Fibroblast of skin of abdomen (primary cell): ENCODE measurements at places on chromosomes 13 and 19.
A peak's percentile ranks its signal among the peaks of the same experiment; 100 is the strongest.

GRCh38 chr13:60170414-60170813 is 6.7 kb upstream of the DIAPH3 start:
- DNase-seq: no peak

- no peak for DNase-seq
These were observed 75.5 kb upstream of the ADGRE5 start for GRCh38 chr19:14305706-14306105.

GRCh38 chr13:48925001-48925400 is 50.7 kb upstream of the FNDC3A start:
- no peak for DNase-seq

DNA sequence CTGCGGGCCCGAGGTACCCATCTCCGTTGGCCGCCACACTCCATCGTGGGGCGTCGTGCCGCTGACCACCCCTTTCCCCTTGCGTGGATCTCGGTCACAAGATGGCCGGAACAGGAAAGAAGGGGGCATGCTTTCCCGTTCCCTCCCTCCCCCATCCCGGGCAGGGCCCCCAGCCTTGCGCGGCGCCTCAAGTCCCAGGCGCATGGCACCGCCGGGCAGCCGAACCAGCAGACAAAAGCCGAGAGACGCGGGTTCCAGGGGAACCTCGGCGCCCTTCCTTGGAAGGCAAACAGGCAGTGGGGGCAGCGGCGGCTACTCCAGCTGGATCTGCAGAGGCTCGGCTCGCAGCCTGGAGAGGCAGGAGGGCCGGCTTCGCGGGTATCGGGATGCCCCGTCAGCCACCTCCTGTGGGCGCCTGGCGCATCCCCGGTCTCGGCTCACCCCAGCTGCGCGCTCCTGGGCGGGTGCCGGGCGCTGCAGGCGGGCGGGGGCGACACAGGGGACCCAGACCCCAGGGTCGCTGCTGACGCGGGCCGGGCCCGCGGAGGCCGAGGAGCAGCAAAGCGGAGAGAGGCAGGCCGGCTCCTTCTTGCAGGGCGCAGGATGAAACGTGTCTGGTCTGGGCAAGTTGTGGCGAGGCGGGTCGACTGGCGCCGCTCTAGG is 439 bp downstream of the DZIP1 start:
- DNase-seq: peak; percentile 27

- peak; percentile 32 for DNase-seq
These were observed 285.7 kb downstream of the TBC1D4 start for GRCh38 chr13:75196147-75196837.

DNA sequence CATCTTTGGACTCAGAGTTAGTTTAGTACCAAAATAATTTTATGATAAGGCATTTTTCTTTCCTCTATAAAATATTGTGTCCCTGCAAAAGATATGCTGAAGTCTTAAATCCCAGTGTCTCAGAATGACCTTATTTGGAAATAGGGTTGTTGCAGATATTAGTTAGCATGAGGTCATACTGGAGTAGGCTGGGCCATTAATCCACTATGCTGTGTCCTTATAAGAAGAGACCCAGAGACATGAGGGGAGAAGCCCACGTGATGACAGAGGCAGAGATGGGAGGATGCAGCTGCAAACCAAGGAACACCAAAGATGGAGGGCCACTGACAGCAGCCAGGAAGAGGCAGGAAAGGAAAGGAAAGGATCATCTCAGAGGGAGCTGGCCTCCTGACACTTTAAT is 6.4 kb downstream of the POGLUT2 start:
- no peak for DNase-seq

GRCh38 chr13:26707122-26708006 is 53.2 kb downstream of the GPR12 start:
- peak; percentile 26 for DNase-seq

DNA sequence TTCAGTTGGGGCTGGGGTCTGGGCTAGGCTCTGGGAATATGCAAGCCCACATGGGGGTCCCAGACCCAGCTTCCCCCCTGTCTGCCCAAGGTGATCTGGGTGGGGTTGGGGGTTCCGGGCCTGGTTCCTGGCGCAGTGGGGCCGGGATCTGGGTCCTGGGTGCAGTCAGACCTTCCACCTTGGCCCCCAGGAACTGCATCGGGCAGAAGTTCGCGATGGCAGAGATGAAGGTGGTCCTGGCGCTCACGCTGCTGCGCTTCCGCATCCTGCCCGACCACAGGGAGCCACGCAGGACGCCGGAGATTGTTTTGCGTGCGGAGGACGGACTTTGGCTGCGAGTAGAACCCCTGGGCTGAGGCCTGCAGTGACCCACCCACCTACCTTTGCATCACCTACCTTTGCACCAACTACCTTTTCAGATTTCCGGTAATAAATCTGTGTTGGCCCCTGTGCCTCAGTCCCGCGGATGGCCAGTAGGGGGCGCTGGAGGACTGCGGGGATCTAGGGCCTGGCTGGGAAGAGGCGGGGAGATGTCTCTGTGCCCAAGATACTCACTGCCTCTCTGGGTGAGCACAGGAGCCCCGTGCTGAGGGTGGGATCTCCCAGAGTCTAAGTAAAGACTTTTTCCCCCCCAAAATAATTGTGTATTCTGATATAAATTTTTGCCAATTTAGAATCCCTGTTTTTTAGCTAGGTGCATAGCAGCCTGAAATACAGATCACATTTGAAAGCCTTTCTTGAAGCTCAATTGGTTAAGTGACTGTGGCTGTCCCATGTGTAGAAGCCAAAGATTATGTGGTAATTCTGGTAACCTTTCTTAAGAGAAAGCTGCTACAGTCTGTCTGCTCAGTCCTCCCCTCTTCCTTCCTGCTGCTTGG is 11.5 kb upstream of the CYP4F3 start:
- DNase-seq: peak; percentile 28

GRCh38 chr13:111468037-111468959 is 147.9 kb downstream of the TEX29 start:
- no peak for DNase-seq

- DNase-seq: no peak
These were observed 417.1 kb downstream of the OLFM4 start for GRCh38 chr13:53445686-53446085.

- peak; percentile 78 for DNase-seq
These were observed 5.1 kb downstream of the JUNB start for GRCh38 chr19:12796146-12797071.

DNA sequence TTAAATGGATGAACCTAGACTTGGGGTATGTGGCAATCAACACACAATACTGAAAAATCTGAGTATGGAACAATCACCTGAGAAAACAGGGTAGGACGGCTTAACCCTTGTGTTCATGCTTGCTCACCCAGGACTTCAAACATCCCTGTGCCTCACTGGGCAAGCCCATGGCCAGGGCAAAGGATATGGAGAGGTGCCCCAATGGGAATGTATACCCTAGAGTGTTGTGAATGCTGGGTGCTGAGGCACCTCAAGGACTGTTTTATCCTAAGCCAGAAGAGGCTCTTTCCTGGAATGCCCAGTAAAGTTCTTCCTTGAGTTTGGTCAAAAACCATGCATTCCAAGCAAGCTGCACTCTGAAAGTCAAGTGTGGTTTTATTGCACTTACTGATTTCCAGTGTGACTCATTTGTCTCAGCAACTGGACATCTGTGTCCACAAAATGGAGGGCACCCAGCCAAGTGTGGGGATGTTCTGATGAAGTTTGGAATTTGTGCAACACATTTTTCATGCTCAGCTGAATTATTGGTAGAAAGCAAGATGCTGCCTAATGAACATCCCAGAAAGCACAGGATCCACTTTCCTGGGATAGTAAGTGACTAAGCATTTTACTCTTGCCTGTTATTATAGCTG is 531.3 kb downstream of the RFC3 start:
- peak; percentile 100 for DNase-seq

DNA sequence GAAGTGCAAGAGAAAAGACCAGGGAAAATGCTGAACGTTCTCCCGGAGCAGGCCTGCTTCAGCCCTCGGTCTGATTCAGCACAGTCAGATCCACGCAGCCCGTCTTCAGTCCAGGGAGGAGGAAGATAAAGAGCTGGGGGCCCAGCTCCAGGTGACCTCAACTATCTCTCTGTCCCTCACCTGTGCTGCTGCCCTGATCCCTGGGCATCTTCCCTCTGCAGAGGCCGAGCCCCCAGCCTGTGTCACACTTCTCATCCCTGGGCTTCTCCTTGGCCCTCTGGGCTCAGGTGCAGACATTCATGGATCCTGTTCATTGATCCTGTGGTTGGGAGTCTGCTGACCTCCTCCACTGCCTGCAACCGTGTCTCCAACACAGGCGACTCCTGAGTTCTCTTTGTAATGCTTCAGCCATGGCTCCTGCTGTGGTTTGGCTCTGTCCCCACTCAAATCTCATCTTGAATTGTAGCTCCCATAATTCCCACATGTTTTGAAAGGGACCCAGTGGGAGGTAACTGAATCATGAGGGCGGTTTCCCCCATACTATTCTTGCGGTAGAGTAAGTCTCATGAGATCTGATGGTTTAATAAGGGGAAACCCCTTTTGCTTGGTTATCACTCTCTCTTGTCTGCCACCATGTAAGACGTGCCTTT is 27.9 kb downstream of the COL4A2 start:
- DNase-seq: peak; percentile 65

DNA sequence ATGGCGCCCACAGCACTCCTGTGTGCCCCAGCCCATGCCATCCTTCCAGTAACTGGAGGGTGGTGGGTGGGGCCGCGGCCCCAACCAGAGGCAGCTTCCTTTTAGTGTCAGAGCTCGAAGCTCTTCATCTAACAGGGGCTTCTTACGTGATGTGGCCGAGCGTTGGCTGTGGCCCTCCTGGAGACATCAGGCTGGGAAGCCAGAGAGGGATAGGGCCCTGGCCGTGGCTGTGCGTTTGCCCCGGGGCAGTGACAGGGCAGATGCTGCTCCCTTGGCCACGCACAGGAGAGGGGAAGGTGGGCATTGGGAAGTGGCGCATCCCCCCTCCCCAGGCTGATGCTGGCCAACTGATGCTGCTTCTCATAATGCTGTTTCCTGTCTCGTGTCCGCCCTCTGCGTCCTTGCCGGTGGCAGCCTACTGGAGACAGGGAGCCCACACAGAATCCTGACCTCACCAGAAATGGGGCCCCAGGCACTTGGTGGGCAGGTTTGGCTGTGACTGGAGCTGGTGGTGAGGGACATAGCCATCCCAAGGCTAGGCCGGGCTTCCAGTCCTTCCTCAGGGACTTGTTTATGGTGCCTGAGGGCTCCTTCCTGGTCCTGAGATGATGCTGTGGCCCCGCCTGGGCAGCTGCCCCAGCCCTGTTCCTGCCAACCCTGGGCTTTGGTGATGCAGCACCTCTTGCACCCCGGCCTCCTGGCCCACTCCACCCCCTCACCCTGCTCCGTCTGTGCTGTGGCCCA is 34.3 kb downstream of the ATP4B start:
- DNase-seq: peak; percentile 15

DNA sequence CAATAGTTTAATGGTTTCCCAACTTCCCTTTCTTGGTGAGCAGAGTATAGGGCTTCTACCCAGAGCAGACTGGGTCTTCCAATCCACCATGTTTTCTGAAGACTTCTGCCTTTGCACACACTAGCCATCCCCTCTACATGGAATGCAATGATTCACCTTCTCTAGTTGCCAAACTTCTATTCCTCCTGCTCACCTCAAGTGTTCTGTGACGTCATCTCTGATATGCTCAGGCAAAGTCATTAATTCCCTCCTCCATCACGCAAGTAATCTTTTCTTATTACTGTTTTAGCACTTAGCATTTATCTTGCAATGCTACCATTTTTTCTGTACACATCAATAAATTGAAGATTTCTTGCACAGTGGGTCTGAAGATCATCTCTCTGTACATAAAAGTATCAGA is 174.2 kb downstream of the RBM26 start:
- DNase-seq: no peak

DNA sequence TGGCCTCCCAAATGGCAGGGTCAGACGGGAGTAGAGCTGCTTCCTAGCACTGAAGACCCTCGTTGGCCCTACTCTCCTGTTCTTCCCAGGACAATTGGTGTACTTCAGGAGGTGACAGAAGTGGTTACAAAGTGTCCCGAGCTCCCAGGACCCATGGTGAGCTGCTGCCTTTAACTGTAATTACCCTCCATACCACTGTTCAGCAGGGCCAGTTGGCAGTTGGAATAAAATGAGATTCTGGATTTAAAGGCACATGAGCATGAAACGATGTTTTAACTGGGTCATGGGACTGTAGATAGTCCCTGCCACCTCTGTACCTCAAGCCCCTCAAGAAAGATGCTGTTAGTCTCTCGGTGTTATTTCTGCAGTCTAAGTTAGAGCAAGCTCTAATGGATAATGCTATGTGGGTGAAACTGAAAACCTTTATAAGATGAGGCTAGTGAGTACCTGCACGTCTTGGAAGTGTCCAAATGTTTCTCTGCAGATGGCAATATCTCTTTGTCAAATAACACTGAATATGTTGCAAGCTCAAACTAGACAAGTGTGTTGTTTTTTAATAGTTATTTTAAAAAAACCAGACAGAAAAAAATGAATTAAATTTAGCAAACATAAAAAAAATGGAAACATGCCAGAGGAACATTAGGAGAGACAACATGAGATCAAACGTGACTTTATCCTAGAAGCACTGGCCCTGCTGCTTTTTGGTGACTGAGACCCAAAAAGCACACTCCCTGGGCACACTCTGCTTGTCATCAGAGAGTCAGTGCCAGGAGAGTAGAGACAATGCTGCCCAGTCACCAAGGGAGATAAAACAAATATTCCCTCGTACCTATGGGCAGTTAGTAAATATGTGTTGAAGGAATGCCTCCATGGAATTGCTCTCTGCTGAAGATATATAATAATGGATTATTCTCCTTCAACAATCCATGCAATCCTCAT is 266.3 kb downstream of the LMO7 start:
- DNase-seq: no peak

- peak; percentile 19 for DNase-seq
These were observed 131.8 kb downstream of the IRS2 start for GRCh38 chr13:109654341-109655205.

DNA sequence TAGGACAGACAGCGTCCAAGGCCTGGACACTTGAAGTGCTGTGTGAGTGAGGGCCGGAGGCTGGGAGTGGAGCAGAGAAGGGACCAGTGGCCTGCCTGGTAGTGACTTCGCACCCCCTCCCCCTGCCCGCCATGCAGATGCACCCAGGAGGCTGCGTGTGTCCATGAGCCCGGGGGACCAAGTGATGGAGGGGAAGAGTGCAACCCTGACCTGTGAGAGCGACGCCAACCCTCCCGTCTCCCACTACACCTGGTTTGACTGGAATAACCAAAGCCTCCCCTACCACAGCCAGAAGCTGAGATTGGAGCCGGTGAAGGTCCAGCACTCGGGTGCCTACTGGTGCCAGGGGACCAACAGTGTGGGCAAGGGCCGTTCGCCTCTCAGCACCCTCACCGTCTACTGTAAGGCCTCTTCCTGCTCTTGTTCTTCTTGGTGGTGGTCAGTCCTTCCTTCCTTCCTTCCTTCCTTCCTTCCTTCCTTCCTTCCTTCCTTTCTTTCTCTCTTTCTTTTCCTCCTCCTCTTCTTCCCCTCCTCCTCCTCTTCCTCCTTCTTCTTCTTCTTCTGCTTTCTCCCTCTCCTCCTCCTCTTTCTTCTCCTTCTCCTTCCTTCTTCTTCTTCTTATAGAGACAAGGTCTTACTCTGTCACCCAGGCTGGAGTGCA is 6.0 kb upstream of the FFAR1 start:
- no peak for DNase-seq

GRCh38 chr13:45143346-45143751 is 23.0 kb downstream of the GTF2F2 start:
- no peak for DNase-seq

GRCh38 chr13:43388282-43389034 is 365.1 kb downstream of the DNAJC15 start:
- DNase-seq: no peak

- no peak for DNase-seq
These were observed 45.8 kb upstream of the GPI start for GRCh38 chr19:34319230-34319585.
